NCI-H1694 treated with DMSO at 0.1 percent for 48 hours (cell line): ENCODE measurements at places on chromosomes 2 and 18.
A peak's percentile ranks its signal among the peaks of the same experiment; 100 is the strongest.

GRCh38 chr18:29779096-29779495 lies 1263.4 kb downstream of the DSC3 start:
- no peak for DNase-seq

DNA sequence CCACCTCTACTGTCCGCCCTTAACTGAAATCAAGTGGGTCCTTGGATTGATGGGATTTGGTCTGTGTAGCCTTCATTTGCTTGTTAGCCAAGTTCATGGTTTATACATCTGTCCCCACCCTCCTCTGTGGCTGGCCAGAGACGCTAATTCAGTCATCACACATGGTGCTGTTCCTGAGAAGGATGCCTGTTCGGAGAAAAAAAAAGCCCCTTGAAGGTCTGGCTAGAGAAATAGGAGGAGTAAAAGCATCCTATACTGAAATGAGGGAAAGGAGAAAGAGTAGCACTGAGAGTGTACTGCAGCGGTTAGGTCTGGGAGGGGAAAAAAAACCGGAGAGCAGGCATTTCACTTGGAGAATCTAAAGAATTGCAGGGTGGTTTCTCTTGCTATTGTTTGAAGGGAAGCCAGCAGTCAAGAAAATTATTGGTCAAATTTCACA lies 180.6 kb upstream of the EPAS1 start:
- DNase-seq = no peak

DNA sequence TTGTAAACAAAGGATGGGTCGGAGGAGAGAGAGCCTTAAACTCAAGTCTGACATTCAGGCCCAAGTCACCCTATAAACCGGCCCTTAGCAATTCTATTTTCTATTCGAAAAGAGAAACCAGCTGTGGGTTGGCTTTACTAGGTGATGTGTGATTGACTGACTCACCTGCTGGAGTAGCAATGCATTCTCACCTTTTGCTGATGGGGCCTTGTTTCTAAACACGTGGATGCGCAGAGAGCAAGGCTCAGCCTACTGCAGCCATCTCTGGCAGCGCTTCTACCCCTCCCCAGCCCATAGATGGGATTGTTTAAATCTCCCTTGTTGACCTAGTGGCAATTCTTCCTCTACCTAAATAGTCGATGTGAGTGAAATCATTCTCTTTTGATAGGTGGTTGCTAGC lies 138.5 kb downstream of the MEIS1 start:
- DNase-seq = no peak

GRCh38 chr18:48945953-48946217 lies 4.9 kb downstream of the SMAD7 start:
- DNase-seq = no peak

- peak; percentile 7 for DNase-seq
Observed at GRCh38 chr2:159902722-159903121, 104.7 kb upstream of the CD302 start.

GRCh38 chr2:590214-591175 lies 86.7 kb downstream of the TMEM18 start:
- no peak for DNase-seq

GRCh38 chr2:42340938-42341636 lies 19.9 kb downstream of the COX7A2L start:
- no peak for DNase-seq

- no peak for DNase-seq
Observed at GRCh38 chr18:35680139-35680551, 98.6 kb downstream of the GALNT1 start.

DNA sequence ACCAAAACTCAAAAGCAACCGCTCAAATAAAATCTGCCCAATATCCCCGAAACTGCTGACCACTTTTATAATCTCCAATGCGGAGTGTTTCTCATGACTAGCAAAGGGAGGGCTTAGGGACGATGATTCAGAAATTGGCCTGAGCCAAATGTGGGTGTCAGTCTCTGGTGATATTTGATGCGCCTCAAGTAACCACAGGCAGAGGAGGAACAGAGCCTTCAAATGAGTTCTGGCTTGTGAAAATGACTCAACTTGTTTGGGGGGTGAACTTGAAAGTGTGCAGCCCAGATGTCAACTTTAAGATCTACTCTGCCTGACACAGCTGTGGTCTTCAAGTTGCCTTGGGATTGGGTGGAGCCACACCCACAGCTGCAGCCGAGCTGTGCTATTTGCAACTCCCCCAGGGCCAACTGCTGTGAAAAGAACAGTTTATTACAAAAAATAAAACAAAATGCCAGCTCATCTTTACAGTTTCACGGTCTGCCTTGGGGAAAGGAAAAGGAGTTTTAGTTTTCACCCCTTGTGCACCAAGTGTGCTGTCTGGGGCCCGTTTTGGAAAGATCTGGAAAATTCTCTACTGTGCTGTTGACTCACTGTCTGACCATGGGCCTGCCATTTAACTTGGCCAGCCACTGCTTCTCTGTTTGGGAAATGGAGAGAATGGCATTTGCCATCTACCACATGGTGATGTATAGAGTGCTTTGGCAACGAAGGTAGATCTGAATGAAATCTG lies 222.1 kb downstream of the MTX2 start:
- DNase-seq = no peak

GRCh38 chr2:199457147-199458008 lies at the start of gene SATB2:
Gene SATB2 (minus strand): TSS chr2:199457939. CDS start chr2:199456037, 1,902 bp downstream.
- DNase-seq = peak; percentile 27

- no peak for DNase-seq
Observed at GRCh38 chr2:44807201-44808025, 134.1 kb upstream of the SIX3 start.

DNA sequence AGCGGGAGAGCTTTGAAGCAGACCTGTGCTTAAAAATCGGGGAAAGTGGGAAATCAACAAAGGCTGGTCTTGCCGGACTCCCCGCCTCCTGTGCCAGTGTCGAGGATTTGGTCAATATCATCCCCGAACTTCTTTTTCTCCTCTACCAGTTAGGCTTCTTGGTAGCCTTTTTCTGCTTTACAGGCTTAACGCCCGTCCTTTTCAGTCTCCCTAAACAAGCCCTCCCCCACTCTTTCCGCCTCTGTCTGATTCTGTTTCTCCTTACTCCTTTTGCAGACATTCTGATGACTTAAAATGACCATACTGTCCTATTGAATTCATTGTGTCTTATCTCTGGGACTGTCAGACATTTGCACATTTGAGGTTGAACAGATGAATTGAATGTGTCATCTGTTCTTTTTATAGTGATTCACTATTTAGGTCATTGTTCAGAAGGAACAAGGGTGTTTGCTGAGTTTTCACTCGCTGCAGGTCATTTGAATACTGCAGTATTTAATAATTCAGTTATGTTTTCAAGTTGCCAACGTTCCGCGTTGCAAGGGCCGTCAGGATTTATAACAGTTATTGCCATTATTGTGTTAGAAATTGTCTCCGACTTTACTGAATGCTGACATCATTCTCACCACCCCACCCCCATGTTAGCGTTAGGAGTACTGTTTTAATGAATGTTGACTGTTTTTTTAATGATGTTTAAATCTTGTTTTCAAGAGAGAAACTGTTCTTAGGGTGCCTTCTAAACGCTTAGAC lies 1.1 kb downstream of the ITGAV start:
- peak; percentile 43 for DNase-seq

GRCh38 chr18:45127405-45127804 lies 446.7 kb downstream of the SETBP1 start:
- DNase-seq = no peak

GRCh38 chr2:43033466-43034241 lies 192.8 kb downstream of the ZFP36L2 start:
- no peak for DNase-seq

GRCh38 chr2:55848096-55848495 lies 75.5 kb downstream of the EFEMP1 start:
- DNase-seq = no peak
